ENCODE measurements at places on chromosomes 16 and 17.

- peaks cover 29% of the 10 kb centered on the region for H3K27me3 ChIP-seq
- H3K27ac ChIP-seq: no peak overlapping the region
- DNase-seq: no peak
- no peak overlapping the region for H3K4me3 ChIP-seq
- H3K36me3 ChIP-seq: no peaks in the 10 kb centered on the region
These were observed 31.5 kb downstream of the CDK5RAP3 start for GRCh38 chr17:48002266-48002915.

GRCh38 chr16:21989751-21990150 lies 11.2 kb downstream of the PDZD9 start:
- H3K4me3 ChIP-seq: no peak overlapping the region
- DNase-seq: no peak
- H3K27me3 ChIP-seq: no peaks in the 10 kb centered on the region

- no peaks in the 10 kb centered on the region for H3K36me3 ChIP-seq
- no peak overlapping the region for H3K27ac ChIP-seq
- H3K27me3 ChIP-seq: peaks cover 14% of the 10 kb centered on the region
- DNase-seq: no peak
- H3K4me1 ChIP-seq: no peaks in the 10 kb centered on the region
These were observed 308.3 kb downstream of the FOXL1 start for GRCh38 chr16:86886651-86887050.

DNA sequence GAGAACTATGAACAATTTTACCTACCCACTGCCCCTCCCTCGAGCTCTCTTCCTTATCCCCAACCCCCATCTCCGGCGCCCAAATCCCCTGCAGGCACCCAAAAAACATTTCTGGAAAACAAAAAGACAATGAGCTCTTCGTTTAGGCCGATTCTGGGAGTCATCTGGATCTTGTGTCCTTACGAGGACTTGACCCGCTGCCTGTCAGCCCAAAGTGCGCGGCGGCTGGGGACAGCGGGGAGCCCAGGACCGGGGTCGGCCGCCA lies 524 bp downstream of the STRADA start:
- no peaks in the 10 kb centered on the region for H3K36me3 ChIP-seq
- peaks cover 12% of the 10 kb centered on the region for H3K4me1 ChIP-seq
- peak overlapping the region; percentile 86 for H3K4me3 ChIP-seq
- no peaks in the 10 kb centered on the region for H3K27me3 ChIP-seq
- peak overlapping the region; percentile 94 for H3K27ac ChIP-seq

GRCh38 chr16:73217654-73218053 lies 169.7 kb upstream of the ZFHX3 start:
- no peak overlapping the region for H3K4me3 ChIP-seq
- H3K4me1 ChIP-seq: no peaks in the 10 kb centered on the region
- no peaks in the 10 kb centered on the region for H3K36me3 ChIP-seq

- no peak overlapping the region for H3K4me3 ChIP-seq
- H3K36me3 ChIP-seq: peaks cover 14% of the 10 kb centered on the region
- H3K27ac ChIP-seq: peak overlapping the region; percentile 12
- peaks cover 40% of the 10 kb centered on the region for H3K4me1 ChIP-seq
- DNase-seq: no peak
These were observed 11.8 kb downstream of the MAP2K3 start for GRCh38 chr17:21296097-21297025.

DNA sequence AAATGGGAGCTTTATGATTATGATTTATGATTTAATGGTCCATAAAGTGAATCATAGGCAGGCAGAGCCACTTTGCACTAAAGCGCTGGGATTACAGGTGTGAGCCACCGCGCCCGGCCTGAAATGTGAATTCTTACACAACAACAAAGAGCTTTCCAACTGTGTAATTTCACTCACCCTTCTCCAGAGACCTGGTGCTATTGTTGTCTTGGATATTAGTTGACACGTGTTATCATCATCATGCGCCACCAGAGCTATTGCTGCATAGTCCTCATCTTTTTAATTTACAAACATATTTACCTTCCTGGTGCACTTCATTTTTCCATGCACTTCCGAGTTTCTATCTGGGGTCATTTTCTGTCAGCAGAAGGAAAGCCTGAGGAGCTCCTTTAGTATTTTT lies 4.8 kb upstream of the UTS2R start:
- no peak for DNase-seq
- no peak overlapping the region for H3K4me3 ChIP-seq
- peaks cover 10% of the 10 kb centered on the region for H3K4me1 ChIP-seq
- no peaks in the 10 kb centered on the region for H3K36me3 ChIP-seq

DNA sequence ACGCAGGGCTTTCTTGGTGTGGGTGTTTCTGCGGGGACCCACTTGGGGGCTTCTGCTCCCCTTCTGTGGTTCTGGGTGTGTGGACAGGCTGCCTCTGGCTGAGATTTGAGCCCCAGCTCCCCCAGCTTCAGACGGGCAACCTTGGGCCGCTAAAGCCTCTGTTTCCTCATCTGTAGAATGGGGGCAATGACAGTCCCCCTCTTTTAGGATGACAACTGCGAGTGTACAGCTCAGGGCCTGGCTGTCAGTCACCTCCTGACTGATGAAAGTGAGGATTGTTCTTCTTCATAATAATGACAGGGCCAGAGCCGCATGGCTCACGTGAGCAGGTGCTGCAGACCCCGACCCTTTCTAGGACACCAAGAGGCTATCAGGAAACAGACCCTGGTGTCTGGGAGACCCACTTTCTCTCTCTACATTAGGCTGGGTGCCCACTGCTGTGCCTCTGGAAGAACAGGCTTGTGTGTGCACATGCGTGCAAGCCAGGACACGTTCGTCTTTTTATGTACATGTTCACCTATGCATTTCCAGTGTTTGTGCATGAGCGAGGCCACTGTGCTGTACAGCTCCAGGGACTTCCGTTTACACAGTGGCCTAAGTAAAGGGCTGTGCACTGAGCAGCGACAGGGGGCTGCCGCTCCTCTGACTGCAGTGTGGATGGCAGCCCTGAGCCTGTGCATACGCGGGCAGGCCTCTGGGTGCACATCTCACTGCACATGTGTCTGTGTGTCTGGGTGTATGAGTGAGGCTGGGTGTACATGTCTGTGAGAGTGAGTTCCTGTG lies 4.6 kb downstream of the SPNS3 start:
- H3K4me1 ChIP-seq: peaks cover 18% of the 10 kb centered on the region
- H3K27ac ChIP-seq: no peak overlapping the region
- H3K36me3 ChIP-seq: no peaks in the 10 kb centered on the region
- H3K27me3 ChIP-seq: peaks cover 8% of the 10 kb centered on the region
- DNase-seq: no peak

- H3K27ac ChIP-seq: no peak overlapping the region
- no peak overlapping the region for H3K4me3 ChIP-seq
- no peaks in the 10 kb centered on the region for H3K4me1 ChIP-seq
- peaks cover 60% of the 10 kb centered on the region for H3K27me3 ChIP-seq
- DNase-seq: no peak
- no peaks in the 10 kb centered on the region for H3K36me3 ChIP-seq
These were observed 15.9 kb downstream of the HSD17B2 start for GRCh38 chr16:82050909-82051357.

DNA sequence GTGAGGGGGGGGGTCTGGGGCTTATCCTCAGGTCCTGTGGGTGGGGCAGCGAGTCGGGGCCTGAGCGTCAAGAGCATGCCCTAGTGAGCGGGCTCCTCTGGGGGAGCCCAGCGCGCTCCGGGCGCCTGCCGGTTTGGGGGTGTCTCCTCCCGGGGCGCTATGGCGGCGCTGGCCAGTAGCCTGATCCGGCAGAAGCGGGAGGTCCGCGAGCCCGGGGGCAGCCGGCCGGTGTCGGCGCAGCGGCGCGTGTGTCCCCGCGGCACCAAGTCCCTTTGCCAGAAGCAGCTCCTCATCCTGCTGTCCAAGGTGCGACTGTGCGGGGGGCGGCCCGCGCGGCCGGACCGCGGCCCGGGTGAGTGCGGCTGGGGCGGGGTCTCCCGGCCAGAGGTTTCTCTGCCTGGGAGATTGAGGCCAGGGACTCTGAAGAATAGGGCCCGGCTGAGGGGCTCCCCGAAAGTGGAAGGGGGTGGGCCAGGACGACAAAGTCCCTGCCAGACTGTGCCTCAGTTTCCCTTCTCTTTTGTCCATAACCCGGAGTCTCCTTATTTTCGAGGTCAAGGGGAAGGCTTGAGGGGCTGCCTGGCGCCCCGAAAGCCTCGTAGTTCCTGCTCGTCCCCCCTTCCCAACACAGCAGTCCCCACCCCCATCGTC lies at the start of gene FGF11:
Gene FGF11 (plus strand): TSS at position 51 of the 651 bp plus-strand sequence. CDS start 109 bp downstream, at position 160.
- no peak for DNase-seq
- peaks cover 57% of the 10 kb centered on the region for H3K4me1 ChIP-seq
- peak within 1 kb of the TSS; percentile 75 for H3K27ac ChIP-seq
- H3K4me3 ChIP-seq: peak within 1 kb of the TSS; percentile 92

DNA sequence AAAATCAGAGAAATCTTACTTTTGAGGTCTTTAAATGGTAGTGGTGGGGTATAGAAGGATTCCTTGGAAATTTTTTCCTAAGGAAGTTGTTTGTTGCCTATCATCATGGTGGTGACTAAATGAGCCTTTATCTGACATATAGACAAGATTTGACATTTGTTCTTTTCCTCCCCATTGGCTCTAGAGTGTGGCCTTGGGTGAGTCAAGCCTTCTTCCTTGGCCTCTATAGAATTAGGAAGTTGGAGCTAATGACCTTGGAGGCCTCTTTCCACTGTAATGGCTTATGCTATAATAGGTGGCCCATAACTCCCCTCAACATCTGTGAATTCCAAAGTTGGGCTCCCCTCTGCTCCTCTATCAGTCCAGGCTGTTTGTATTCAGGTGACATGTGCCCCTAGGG lies 79.1 kb upstream of the HNF1B start:
- H3K27ac ChIP-seq: peak overlapping the region; percentile 54
- DNase-seq: no peak
- peaks cover 77% of the 10 kb centered on the region for H3K4me1 ChIP-seq
- H3K4me3 ChIP-seq: peak overlapping the region; percentile 49
- no peaks in the 10 kb centered on the region for H3K27me3 ChIP-seq
- no peaks in the 10 kb centered on the region for H3K36me3 ChIP-seq

Data from naive B cell (primary cell).